Effector CD8-positive, alpha-beta T cell (primary cell): ENCODE measurements at places on chromosomes 5 and 9.

- no peak for DNase-seq
These were observed 16.5 kb downstream of the NTRK2 start for GRCh38 chr9:84686068-84686467.

- DNase-seq = no peak
These were observed 143.4 kb upstream of the KLF9 start for GRCh38 chr9:70557661-70558369.

DNA sequence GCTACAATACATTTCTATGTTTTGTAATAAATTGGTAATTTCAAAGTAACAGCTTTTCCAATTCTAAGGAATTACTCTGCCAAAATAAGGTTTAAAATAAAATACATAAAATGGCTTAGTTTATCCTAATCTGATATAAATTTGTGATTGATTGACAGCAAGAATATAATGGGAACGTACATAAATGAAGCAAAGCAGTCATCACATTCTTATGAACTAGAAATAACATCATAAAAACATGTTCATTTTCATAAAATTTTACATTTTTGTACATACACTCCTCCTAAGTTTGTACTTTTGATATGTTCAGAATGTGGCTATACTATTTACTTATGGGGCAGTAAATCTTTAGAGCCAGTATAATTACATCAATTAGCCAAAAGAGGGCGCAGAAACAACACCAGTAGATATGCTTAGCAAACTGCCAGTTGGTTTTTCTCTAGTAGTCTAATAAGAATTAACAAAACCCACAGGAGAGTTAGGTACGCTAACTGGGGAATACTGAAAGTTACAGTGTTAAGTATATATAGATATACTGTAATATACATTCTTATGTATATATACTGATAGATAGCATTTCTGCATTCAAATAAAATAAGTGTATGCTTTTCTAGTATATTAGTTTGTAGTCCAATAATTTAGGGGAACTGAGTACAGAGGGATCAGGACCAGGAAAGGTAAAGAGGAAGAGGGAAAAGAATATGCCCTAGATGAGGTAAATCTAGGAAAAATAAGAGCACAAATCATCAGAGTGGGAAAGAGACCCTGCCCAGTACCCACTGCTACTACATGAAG, 76.8 kb downstream of the ZDHHC21 start:
- DNase-seq = no peak

DNA sequence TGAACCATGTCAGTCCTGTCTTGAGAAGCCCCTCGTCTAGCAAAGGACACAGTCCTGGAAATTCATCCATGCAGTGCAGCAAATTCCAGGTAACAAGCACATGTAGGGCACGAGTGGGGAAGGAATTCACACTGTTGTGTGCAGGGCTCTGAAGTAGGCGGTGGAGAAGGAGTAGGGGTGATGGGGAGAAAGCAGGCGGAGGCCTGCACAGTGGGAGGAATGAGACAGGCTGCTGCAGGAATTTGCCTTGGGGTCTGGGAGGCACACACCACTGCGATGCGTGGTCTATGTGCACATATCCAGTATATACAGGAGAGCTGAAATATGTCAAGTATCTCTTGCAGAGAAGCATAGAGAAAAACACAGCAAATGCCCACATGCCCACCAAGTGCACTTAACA, 249.2 kb upstream of the IRX2 start:
- no peak for DNase-seq

DNA sequence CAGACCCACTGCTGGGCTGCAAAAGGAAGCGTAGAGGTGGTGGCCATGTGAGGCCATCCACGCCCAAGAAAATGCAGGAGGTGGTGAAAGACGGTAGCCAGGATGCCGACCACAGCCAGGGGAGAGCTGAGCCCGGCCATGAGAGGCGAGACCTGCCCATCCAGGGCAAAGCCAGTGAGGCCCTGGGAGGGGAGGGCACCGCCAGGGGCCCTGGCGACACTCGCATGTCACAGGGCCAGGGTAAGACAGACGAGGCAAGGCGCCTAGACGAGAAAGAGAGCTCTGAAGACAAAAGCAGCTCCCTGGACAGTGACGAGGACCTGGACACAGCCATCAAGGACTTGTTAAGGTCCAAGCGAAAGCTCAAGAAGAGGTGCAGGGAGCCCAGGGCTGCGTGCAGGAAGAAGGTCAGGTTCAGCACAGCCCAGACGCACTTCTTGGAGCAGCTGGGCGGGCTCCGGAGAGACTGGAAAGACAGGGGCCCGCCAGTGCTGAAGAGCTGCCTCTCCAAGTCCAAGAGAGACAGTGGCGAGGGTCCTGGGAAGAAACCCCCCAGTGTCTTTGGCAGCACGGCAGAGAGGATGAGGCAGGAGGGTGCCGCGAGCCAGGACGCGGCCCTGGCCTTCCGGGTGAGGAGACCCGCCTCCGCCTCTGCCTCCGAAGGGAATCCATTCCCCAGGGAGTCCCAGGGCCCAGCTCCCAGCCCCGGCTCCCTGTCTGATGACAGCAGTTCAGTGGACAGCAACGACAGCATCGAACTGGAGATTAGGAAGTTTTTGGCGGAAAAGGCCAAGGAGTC, 6.9 kb downstream of the PPP1R26 start:
- no peak for DNase-seq

DNA sequence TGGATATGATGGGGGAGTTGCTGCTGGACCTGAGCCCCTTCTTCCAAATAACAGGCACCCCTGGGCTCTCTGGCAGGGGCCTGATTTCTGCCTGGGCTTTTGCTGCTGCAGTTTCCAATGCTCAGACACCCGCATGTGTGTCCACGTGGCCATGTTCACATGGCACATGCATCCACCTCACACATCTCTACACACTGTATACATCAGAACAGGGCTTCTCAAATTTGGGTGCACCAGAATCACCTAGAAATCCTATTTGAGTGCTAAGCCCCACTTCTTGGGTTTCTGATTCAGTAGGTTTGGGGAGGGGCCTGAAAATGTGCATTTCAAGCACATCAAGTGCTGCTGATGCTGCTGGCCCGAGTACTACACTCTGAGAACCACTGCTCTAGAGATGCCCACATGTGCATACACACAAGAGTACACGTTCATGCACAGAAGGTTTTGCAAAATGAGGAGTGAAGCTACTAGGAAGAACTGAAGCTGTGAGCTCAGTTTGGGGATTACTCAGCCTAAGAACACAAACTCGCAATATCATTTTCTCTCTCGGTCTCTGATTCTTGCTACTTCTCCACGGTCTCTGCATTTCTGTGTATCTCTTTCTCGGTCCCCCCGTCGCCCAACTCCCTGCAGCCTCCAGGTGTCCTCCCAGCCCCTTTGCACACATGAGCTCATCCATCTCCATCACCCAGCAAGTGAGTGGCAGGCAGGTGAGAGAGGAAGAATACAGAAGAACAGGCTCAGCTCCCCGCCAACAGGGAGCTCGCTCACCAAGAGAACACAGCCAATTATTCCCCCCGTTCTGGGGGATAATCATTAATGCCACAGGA, 97.0 kb downstream of the PCDH1 start:
- no peak for DNase-seq

- no peak for DNase-seq
These were observed 51.4 kb downstream of the PFDN1 start for GRCh38 chr5:140251527-140251973.

- DNase-seq = no peak
These were observed 268.6 kb upstream of the PTGER4 start for GRCh38 chr5:40410964-40411635.

- no peak for DNase-seq
These were observed 157.1 kb downstream of the ZNF462 start for GRCh38 chr9:107020040-107020530.

DNA sequence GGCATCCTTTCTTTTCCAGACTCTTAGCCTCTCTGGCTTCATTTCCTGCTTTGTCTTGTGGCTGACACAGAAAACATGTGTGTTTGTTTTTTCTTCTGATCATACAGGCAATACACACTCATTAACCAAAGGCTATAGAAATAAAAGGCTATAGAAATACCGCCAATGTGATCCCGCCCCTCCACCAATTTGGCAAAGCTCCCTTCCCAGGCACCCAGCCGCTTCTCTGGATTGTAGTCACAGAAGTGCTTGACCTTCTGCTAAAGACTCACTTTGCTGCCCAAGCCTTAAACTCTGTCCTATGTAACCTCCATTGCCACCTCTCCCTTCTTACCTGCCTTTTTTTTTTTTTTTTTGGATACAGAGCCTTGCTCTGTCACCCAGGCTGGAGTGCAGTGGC, 5.3 kb downstream of the TXNDC15 start:
- no peak for DNase-seq

DNA sequence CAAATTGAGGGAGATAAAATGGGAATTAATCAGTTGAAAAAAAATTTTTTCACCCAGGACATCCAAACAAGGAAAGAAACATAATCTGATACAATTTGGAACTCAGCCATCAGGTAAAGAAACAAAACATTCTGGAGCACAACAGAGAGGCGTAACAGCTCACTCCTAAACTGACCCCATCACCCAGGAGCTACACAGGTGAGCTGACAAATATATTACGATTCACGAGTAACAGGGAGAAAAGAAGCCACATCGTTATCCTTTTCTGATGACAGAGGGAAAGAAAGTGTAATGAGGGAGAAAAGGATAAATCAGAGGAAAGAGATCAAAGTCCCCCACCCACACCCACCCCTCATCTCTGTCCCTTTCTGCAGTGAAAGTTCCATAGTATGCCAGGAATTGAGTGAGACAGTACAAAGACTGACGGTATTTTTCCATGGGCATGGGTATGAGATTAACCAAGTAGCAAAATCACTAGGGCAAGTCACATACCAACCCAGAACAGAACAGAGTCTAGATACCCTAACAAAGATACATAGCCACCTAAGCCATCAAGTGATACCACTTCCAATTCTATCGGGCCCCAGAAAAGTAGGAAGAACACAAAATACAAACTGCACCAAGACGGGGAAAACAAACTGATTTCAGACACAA, 45.4 kb downstream of the TMEM245 start:
- DNase-seq = no peak

DNA sequence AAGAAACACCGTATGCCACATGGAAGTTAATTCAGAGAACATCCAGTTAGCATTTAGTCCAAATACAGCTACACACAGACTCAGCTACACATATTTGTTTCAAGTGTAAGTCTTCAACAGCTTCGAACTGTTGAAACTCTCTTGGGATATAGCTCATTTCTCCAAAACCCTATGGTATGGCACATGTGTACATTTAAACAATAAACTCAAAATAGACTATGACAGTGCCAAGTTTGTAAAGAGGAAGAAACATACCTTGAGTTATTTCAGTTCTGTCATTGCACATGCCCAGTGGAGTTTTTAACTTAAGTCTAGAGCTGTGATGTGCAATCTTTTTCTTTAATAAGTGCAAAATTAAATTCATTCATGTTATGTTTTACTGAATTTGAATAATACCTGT, 155.1 kb upstream of the RAI14 start:
- DNase-seq = no peak

- DNase-seq = no peak
These were observed 23.0 kb downstream of the RNF145 start for GRCh38 chr5:159186319-159186718.

DNA sequence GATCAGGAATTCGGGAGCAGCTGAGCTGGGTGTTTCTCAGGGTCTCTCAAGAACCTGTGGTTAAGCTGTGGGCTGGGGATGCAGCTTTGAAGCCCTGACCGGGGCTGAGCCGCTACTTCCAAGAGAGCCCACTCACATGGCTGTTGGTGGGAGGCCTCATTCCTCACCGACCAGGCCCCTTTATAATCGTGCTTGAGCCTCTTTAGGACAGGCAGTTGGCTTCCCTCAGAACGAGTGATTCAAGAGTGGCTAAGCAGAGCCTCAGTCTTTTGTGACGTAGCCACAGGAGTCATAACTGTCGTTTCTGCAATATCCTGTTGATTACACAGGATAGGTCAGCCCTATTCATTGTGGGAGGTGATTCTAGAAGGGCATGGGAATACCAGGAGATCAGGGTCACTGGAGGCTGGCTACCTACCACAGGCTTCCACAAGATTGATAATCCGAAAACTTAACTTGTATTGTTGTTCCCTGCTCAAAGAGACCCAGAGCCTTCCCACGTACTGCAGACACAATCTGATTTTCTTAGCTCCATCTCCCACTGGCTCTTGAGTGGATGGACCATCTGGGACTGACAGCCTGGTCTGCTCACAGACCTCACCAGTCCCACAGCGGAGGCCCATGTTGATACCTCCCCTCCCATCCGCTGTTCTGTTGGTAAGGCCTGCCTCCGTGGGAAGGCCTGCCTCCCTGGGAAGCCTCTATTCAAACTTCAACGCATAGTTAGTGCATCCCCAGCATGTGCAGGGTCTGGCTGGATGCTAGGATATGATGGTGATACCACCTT, 3.0 kb upstream of the ERGIC1 start:
- no peak for DNase-seq

GRCh38 chr5:151081431-151082281, 822 bp upstream of the TNIP1 start:
- no peak for DNase-seq

GRCh38 chr5:79971156-79971555, 19.9 kb downstream of the MTX3 start:
- DNase-seq = no peak

- no peak for DNase-seq
These were observed 37.9 kb downstream of the GLRA1 start for GRCh38 chr5:151886546-151887275.

DNA sequence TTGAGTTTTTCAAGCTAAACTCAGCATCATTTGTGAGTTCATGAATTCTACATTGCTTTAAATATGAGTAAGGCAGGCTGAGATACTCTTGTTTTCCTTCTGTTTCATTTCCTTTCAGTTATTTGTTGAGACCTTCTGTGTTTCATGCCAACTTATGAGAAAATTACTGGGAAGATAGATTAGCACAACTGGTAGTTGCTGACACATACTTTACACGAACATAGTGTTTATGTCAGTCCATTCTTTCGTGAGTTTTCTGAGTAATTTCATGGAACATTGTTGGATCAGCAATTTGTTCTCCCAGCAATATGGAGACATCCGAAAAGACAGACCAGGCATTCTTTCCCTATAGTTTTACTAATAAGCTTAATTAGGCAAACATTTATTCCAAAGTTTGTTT, 102.0 kb upstream of the SMC5 start:
- DNase-seq = no peak

- no peak for DNase-seq
These were observed 6.0 kb downstream of the POU5F2 start for GRCh38 chr5:93735378-93735777.

DNA sequence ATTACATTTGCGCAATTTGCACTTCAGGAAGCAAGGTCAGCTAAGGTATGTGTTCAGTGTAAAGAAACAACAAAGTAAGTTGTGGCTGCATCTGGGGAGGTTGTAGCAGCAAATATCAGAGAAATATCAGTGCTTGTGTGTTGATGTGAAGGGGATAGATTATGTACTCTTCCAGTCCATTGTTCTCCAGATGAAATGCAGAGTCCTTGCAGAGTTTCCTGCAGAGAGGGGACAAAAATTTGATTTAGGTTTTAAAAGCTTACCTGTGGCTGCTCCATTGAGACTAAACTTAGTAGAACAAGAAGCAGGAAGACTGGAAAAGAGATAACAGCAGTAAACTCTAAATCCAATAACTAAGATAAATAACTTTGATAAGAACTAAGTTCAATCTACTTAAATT, 952.2 kb downstream of the CDH18 start:
- DNase-seq = no peak

DNA sequence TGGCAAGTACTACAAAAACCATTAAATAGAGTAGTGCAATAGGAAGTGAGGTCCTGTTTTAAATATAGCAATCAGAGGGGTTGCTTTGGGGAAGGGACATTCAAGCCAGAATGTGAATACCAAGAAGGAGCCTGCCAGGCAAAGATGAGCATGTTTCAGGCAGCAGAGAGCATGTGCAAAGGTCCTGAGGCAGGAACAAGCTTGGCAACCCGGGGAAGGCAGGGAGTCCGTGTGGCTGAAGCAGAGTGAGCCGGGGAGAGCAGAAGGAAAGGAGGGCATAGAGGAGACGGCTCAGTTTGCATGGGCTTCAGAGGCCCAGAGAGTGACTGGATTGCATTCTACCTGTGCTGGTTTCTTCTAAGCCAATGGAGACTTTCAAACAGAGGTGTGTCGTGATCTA, 22.7 kb upstream of the CPLX2 start:
- DNase-seq = no peak
